ENCODE measurements at places on chromosomes 2 and 18.

- no peak for DNase-seq
Observed at GRCh38 chr18:26008096-26008495, 82.3 kb downstream of the SS18 start.

GRCh38 chr2:174282441-174282840, 34.1 kb upstream of the OLA1 start:
- DNase-seq, result no peak

GRCh38 chr18:1394966-1395365, 490.3 kb downstream of the ADCYAP1 start:
- DNase-seq, result no peak

GRCh38 chr2:8343031-8343430, 338.8 kb upstream of the ID2 start:
- no peak for DNase-seq

DNA sequence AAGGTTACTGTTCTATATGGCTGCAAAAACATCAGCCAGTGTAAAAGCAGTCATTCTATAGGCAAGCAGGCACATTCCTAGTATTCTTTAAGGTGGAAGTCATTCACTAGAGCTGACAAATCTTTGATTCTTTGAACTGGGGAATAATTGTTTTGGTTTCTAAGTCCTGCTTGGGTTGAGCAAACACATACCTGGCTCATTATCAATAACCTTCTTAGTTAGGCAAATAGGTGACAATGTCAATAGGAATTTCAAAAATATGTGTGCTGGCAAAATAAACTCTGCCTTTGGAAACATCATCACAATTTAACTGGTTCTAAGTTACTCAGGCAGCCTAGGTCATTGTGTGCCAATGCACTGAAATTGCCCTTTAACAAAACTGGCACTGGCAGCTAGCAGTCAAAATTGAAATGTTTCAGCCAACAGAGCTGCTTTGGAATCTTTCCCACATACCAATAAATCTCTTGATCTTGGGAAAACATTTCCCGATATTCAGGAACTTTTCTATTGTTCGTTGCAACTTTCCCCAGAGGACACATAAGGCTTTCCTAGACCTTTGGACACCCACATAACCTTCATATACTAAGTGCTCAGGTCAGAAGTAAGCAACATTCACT, 402.0 kb upstream of the MMADHC start:
- peak; percentile 93 for DNase-seq

- no peak for DNase-seq
Observed at GRCh38 chr2:44398243-44398897, 36.6 kb downstream of the CAMKMT start.

DNA sequence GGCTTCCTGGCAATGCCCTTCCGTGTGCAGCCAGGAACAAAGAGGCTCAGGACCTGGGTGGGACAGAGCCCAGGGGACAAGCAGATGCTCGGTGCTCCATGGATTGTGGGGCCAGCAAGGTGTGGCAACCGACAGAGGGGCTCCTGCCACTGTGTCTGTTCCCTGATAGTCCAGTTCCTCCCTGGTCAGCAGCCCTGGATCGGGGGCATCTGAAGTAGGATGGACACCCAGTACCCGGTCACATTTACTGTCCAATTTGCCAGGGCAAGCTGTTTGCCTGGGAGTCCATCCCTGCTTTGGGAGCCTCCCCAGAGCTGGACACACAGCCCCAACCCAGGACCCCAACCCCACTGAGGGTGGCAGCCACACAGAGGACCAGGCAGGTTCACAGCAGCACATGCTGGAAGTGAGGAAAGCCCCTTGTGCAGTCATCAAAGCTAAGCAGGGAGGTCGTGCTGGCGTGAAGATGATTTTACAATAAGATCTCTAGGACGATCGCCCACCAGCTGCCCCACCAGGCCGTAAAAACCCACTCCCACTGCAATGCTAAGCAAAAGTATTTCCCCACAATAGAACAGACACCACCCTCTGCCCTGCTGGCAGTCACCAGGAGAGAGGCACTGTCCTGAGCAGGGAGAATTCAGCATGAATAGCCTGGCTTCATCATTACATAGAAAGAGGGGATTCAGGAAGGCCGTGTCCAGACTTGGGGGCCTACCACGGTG, 141.7 kb downstream of the NDUFA10 start:
- no peak for DNase-seq

DNA sequence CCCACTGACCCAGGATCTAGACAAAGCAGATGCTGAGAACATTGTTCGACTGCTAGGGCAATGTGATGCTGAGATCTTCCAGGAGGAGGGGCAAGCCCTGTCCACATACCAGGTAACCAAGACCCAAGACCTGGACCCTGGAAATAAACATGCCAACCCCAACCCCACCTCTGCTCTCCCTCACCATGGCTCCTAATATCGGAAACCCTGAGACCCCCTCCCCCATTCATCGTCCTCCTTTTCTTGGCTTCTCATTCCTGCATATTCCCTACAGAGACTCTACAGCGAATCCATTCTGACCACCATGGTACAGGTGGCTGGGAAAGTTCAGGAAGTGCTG, 619 bp downstream of the GCKR start:
- DNase-seq, result no peak

DNA sequence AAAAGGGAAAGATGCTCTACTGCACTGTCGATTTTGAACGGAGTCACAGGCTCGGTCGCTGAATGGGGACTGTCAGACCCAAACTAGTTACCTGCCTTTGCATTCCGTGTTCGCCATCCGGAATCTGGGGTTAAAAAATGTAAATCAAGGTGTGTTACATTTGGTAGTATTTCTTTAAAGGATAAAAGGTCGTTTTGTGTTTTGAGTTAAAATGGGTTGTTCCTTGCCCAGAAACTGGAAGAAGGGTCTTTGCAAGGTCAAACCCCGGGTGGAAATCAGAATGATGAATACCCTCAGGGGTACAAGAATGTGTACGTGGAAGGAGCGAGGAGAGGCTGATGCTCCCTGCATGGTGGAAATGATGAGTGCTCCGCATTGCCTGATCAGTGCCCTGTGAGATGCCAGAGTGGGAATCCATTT, 1.0 kb downstream of the VSNL1 start:
- DNase-seq, result no peak

- no peak for DNase-seq
Observed at GRCh38 chr18:67241299-67241698, 275.2 kb downstream of the DSEL start.

DNA sequence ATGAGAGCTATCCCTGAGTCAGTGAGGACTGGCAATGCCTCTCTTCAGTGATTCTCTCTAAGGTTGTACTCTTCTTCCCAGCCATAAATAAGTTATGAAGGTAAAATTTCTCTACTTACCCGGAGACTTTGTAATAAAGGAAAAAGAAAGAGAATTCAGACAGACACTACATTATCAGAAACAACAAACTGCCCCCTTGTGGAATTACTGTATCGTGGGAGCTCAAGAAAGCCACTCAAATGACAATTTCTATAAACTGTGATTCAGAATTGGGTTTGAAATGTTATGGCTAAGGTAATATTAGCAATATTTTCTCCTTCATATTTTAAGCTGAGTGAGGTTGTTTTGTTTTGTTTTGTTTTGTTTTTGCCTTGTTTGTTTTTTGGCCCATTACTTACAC, 155.8 kb upstream of the TANK start:
- no peak for DNase-seq

DNA sequence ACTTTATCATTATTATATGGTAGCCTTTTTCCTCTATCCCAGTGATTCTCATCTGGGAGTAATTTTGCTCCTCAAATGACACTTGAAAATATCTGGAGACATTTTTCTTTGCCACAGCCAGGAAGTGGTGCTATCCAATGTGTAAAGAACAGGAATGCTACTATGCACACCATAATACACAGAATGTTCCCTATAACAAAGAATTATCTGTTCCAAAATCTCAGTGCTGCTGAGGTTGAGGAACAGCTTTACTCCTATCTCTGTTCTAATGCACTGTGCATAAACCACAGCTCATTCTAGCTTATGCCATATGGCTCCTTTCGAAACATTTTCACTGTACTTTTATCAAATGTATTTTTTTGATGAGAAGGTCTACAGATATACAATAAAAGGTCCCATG, 1231.2 kb upstream of the CELF4 start:
- DNase-seq, result no peak

- no peak for DNase-seq
Observed at GRCh38 chr2:138711812-138712211, 68.4 kb downstream of the NXPH2 start.

DNA sequence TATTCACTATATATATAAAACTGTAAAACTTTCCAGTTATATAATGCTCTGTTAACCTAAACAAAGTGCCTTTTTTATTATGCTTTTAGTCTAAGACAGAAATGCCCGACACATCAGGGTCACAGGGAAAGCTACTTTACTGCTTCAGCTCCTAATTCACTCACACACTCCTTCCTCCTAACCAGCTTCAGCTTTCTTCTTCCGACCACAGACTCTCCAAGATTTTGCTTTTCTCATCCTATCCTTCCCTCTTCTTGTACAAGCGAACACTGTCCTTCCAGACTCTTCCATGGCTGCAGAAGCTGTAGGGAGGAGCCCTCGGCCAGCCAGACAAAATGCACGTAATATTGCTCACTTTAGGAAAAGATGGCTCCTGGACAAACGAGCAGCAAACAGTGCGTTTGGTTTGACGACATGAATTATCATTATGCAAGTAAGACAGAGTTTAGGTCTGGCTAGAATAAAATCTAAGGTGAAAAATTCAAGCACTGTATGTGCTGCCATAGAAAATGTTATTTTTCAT, 47.5 kb upstream of the HNRNPA3 start:
- no peak for DNase-seq

DNA sequence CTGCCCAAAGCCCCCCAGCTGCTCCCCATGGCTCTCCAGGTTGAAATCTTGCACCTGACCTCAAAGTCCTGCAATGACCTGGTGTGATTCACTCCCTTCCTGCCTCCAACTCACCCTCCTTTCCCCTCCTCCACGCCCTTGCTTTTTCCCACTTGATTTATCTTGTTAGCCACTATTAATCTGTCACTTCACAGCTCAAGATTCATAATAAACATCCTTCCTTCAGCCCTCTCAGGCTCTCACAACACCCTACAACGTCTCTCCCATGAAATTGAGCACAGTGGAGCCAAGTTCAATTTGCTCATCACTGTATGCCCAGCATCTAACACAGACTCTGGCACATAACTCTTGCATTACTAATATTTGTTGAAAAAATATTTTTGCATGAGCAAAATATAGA, 85.6 kb upstream of the SLC35G4 start:
- DNase-seq, result no peak

DNA sequence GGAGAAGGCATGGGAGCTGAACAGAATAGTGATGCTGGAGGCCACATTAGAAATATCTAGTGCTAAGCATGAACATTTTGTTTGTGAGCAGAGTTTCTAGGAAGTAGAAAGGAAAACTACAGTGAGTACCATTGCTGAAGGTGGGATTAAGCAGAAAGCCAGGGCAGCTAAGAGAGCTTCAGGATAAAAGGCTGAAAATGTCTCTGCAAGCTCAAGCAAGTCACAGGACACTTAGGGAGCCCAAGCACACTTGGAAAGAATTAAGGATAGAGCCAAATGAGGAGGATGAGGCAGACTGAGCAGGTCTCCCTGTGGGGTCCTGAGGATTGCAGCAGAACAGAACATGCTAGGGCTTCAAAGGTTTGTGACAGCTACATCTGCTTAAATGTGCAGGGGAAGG, 80.6 kb upstream of the LYPD1 start:
- DNase-seq, result no peak

GRCh38 chr2:121860033-121860757, 104.7 kb downstream of the TSN start:
- DNase-seq, result peak; percentile 98

DNA sequence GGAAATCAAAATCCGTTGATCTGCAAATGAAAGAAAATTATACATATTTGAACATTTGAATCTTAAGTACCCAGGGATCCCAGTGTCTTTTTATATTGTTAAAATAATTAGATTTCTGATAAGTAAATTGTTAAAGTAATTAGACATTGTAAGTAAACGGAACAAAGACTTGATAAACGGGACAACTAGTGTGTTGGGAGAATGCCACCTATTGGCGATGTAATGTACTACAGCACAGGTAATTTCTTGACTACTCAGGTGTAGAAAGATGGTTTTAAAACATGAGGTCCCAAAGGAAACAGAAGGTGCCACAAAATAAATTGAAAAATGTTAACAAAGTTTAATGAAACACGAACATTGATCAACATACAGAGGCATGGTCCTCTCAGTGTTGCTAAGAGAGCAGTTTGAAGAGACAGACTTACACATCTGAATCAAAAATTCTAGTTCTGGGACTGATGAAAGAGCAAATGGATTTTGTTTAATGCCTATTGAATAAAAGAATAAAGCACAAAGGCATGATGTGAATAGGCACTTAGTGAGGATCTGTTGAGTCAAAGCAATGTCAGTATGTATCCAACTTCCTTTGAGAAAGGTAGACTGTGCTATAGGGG, 103.4 kb upstream of the RASGRP3 start:
- no peak for DNase-seq

DNA sequence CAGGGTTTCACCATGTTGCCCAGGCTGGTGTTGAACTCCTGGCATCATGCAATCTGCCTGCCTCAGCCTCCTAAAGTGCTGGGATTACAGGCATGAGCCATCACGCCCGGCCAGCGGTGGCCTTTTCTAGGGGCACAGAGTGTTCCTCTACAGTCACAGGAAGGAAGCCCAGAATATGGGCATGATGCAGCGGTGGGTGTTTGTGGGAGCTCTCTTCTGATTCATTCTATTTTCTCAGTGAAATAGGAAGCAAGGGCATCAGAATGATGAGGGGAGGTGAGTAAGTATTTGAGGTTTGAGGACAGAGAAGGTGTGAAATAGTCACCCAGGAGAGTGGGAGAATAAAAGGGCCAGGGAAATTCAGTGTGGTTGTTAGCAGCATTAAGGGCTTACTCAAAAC, 70.3 kb upstream of the PSME4 start:
- DNase-seq, result no peak

- no peak for DNase-seq
Observed at GRCh38 chr2:122753336-122753735, 997.9 kb downstream of the TSN start.

GRCh38 chr2:197873293-197873701, 68.9 kb downstream of the PLCL1 start:
- peak; percentile 68 for DNase-seq

- DNase-seq, result peak; percentile 42
Observed at GRCh38 chr2:141968433-141968832, 162.4 kb downstream of the LRP1B start.

- no peak for DNase-seq
Observed at GRCh38 chr2:54434711-54435110, 21.4 kb upstream of the SPTBN1 start.

DNA sequence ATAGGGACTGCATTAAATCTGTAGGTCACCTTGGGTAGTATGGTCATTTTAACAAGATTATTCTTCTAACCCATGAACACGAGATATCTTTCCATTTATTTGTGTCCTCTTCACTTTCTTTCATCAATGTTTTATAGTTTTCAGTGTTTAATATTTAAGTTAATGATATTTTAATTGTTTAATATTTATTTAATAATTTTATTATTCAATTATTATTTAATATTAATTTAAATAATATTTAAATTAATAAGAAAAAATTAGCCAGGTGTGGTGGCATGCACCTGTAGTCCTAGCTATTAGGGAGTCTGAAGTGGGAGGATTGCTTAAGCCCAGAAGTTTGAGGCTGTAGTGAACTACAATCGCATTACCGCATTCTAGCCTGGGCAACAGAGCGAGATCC, 33.0 kb downstream of the CASP10 start:
- no peak for DNase-seq

GRCh38 chr2:150681120-150681804, 193.8 kb upstream of the RND3 start:
- peak; percentile 93 for DNase-seq
